ENCODE measurements at places on chromosomes 4 and X.

DNA sequence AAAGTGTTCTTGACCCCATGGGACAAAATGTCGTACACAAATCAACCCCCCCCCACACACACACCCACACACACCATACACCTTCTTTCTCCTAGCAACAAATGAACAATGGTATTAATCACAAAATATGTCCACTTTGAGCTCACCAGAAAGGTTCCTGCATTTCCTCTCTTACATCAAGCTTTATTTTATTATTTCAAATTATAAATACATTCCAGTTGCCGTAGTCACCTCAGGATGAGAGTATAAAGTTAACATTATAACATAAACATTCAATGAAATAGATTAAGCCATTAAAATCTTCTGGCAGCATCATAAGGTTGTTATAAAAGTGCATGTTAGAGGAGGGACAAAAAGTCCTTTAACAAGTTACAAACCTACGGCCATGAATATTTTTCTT, 7.3 kb downstream of the XK start:
- no peak for DNase-seq

DNA sequence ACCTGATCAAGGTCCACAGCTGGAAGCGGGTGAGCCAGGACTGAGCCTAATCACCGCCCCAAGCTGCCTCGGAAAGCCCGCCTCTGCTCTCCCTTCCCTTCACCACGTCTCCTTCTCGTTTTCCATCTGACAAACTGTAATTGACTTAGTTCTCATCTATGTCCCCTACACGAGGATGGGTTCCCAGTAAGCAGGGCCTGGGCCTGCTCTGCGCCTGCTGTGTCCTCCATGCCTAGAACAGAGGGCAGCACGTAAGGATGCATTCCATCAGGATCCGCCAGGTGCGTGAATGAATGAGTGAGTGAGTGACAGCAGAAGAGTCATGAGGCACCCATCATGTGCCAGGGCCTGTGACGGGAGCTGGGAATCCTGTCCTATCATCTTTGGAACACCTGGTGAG, 86.7 kb downstream of the JAKMIP1 start:
- no peak for DNase-seq

DNA sequence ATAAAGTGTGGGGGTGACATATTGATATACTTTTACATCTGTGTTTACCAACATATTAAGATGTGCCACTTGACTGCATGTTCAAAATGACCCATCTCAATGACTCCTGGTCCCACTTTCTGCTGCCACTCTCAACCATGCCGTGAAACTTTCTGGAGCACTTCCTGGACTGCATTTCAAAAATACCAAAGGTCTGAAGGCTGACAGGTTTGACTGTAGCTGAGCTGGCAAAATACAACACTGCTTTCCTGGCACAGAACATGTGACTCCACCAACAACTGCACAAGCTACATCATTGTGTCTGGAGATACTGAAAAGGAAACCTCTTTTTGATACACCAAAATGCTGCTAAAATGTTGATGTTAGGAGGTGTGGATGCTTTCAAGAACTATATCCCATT, 184.8 kb downstream of the UNC5C start:
- no peak for DNase-seq

DNA sequence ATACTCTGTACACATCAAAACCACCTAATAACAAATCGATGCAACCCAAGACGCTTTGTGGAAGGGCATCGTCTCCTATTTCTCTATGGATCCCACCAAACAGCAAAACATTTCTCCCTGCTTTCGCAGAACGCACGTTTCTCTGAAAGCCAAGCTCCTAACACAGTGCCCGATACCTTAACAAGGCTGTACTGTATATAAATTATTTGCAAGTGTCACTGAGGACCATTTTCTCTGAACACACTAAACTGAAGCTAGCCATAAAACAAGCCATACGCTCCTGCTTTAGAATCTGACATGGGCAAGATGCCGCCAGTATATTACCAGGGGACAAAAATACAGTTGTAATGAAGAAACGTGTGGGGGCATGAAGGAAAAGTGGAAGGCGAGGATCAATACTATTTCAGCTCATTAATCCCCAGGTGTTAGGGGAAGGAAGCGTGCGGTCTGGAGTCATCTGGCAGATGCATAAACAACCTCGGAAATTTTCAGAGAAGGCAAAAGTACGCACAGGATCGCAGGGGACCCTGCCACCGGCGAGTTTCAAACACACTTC, 703 bp downstream of the KCNIP4 start:
- DNase-seq, result no peak

- no peak for DNase-seq
Measured at GRCh38 chr4:144901141-144901540, 196.9 kb downstream of the ANAPC10 start.

DNA sequence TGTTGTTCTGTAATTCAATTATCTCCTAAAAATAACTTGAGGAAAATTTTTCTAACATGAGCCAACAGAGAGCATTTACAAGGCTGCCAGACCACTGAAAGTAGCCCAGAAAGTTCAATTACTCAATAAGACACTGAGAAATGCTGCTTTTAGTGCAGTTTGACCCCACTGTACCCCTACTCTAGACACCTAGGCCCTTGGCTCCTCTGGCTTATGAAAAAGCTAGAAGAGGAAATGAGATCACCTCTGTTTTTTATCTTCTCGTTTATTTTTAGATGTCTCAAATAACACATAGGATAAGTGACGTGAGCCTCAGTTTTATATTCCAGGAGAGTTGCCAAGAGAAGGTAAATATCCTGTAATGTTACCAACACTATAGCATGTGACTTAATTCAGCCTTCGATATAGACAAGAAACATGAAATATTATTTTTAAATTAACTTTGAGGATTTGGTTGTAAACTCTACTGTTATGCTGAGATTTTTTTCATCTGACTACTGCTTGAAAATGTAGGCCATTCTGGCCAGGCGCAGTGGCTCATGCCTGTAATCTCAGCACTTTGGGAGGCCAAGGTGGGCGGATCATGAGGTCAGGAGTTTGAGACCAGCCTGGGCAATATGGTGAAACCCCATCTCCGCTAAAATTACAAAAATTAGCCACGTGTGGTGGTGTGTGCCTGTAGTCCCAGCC, 24.4 kb downstream of the TNIP3 start:
- DNase-seq, result peak; percentile 55

DNA sequence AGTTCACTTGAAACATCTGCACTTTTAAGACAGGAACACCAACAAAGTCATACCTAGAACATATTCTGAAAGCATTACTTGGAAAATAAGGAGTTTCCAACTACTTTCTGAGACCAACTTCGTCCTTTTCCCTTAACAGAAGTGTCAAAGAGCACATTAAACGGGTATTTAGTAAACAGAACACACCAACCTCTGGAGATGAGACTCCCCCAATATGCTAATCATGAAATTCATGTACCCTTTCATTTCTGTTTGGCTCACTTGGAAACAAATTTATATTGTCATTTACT, 69.2 kb downstream of the NOCT start:
- no peak for DNase-seq

DNA sequence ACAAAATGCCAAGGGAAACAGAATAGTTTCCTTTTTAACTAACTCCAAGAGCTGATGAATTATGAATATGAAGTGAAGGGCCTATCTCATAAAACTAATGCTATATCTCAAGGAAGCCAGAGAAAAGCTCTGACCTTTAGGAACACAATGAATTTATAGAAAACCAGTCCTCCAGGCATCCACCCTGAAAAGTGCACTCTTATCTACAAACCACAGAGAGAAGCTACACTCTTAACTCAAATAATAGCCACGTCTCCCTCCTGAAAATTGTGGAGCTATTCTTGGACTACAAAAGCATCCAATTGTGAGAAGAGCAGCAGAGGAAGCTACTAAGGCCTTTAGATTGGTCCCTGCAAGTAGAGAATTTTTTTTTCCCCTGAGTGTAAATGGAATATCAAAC, 253.9 kb downstream of the IL15 start:
- DNase-seq, result no peak

- DNase-seq, result no peak
Measured at GRCh38 chr4:7767526-7767925, 172.1 kb downstream of the AFAP1 start.

DNA sequence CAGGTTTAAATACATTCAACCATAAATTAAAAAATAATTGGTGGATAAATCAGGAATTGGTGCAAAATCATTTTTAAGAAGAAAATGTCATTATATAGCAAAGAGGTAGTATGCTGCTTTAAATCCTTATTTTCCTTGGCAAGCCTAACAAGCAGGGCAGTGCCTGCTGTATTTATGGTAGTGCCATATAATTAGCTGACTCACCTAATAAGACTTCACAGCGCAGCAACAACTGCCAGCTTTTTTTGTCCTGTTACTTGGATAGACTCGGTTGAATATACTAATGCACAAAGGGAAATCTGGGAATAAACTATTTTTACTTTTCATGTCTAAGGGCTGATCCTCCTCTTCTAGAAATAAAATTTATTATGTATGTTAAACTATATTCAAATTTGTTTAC, 99.1 kb downstream of the SNCA start:
- no peak for DNase-seq

GRCh38 chr4:159075531-159075932, 27.3 kb upstream of the RAPGEF2 start:
- no peak for DNase-seq

- DNase-seq, result no peak
Measured at GRCh38 chrX:71148278-71148663, 3.6 kb downstream of the NLGN3 start.

- no peak for DNase-seq
Measured at GRCh38 chrX:16981980-16982379, 35.5 kb downstream of the REPS2 start.

- no peak for DNase-seq
Measured at GRCh38 chr4:40749717-40750460, at the start of gene NSUN7. Gene NSUN7 (plus strand): TSS chr4:40749955. CDS start chr4:40750694, 739 bp downstream.

DNA sequence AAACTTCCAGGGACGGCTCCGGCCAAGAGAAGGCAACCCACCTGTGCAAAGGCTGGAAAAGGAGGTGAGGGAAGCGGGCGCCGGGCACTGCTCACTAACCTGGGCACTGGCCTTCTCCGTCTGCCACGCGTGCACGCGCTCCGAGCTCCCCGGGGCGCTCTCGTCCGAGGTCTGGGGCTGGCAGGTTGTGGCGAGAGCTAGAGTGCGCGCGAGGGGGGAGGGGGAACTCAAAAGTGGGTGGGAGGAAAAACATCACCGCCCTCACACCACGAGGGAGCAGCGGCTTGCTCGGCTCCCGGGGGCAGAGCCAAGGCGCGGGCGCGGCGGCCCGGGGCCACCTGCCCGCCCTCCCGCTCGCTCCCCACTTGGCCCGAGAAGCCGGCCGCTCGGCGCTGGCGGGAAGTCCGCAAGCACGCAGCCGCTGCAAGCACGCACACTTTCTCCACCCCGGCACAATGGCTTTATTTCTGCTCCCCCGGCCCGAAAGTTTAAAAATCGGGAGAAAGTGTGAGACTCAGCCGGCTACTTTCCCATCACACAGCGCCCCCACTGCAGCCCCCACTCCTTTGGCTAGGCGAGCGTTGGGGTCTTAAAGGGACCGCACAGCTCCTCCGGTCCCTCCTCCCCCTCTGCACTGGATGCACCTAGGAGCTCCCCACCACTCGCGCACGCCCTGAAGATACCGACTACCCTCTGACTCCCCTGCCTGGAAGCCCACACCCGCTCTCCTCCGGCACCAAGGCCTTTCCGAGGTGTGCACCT, at the start of gene CHRDL1:
TSS of gene CHRDL1 (minus strand) at position 173 of the 762 bp plus-strand sequence. CDS start 3,636 bp downstream, outside the sequence.
- DNase-seq, result no peak

DNA sequence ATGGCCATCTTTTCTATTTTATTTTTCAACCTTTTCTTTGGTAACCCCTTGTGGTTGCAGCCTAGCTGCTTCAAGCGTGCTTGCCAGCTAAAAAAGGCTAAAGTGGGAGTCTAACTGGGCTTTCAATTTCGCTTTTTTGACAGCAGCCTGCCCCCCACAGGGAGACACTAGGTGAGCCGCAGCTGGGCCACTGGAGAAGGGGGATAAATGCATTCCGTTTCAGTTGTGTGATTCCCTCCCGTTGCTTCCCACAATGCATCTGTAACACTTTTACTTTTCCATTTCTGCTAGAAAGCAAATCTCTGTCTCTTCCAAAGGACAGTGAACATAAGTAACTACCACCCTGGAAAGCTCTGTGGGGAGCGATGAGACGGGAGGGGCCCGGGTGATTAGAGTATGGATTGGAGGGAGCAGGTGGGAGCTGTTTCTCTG, 86.3 kb upstream of the RAPGEF2 start:
- DNase-seq, result no peak

DNA sequence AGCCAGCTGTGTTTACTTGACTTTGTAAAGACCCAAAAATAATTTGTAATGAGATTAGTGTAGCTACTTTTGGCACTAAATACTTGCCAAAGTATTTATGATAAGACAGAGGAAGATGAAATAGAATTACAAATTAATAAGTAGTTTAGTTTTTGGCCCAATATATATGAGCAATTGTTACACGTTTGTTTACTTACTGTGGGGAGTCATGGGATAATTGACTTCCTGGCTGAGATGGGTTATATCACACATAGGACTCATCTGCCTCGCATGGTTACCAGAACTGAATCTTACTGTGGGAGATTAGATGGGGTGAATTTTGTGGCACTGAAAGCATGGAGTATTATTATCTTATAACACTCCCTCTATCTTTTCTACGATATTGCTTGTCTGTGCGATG, 66.6 kb downstream of the INTS12 start:
- no peak for DNase-seq

DNA sequence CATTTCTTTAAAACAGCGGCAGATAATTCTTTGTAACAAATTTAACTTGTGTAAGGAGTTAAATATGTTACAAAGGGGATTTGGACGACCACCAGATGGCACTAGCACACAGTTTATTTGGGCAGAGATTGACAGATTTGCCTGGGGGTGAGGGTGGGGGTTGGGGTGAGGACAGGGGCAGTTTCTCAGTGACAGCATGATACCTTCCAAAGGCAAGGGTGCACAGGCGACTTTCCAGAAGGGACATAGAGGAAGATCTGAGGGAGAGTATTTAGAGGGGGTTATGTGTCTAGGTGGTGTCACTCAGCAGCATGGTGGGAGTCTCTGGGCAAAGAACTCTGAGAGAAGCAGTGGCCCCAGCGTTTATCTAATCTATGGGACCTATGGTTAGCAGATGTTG, 9.6 kb upstream of the TMA16 start:
- no peak for DNase-seq

- no peak for DNase-seq
Measured at GRCh38 chrX:118621081-118621759, 106.2 kb upstream of the IL13RA1 start.

DNA sequence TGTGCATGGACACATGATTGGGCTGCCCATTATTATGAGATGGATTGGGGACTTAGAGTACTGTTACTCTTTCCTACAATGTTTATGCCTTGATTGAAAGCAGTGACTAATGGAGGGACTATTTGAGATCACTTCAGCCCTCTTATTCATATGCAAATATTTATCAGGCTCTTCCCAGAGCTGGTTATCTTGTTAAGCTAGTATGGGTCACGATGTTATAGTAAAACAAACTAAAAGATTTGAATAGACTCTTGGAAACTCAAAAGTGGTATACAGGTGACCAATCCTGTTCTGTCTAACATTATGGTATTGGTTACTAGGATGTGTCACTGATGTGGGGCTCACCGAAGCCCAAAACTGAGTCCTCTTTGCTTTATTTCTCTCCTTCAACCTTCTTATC, 306.2 kb upstream of the CASK start:
- no peak for DNase-seq
